ENCODE measurements at places on chromosomes 4 and X.

- no peak for DNase-seq
Measured at GRCh38 chr4:39706334-39706733, 8.4 kb downstream of the UBE2K start.

GRCh38 chrX:77431227-77431626, 16.0 kb upstream of the FGF16 start:
- DNase-seq: no peak

GRCh38 chr4:69684804-69685203, 31.8 kb upstream of the UGT2A1 start:
- no peak for DNase-seq

- DNase-seq: no peak
Measured at GRCh38 chr4:58602022-58602421, 1491.8 kb upstream of the IGFBP7 start.

DNA sequence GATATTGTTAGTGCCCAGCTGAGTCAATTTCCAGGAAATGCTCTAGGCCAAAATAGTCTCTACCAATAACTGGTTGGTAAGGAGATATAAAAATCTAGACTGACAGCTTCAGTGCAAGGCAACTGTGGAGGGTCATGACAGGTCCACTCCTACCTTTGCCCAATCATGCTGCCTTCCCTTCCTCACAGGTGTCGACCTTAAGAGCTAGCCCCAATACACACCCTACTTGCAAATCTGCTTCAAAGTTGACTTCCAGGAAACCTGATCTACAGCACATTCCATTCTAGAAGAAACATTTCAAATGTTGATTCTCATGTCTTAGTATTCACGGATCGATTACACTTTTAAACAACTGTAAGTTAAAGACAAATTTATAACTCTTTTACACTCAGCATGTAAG, 1455.5 kb downstream of the TECRL start:
- DNase-seq: no peak

DNA sequence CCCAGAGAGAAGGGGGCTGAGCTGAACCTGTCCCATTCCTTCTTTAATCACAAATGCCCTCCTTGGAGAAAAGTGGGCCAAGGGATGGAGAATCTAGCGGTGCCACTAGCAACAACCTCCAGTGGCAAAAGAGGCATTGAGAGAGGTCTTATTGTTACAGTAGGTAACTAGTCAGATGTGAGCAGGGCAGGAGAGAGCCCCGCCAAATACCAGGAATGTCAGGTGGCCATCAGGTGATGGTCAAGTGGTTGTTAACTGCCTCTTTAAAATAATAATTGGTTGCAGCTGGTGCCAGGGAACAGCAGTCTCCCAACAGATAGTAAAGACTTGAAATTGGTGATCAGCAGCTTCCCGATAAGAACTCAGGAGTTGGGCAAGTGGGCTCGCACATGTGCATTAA, 116.1 kb downstream of the EVC2 start:
- DNase-seq: no peak

DNA sequence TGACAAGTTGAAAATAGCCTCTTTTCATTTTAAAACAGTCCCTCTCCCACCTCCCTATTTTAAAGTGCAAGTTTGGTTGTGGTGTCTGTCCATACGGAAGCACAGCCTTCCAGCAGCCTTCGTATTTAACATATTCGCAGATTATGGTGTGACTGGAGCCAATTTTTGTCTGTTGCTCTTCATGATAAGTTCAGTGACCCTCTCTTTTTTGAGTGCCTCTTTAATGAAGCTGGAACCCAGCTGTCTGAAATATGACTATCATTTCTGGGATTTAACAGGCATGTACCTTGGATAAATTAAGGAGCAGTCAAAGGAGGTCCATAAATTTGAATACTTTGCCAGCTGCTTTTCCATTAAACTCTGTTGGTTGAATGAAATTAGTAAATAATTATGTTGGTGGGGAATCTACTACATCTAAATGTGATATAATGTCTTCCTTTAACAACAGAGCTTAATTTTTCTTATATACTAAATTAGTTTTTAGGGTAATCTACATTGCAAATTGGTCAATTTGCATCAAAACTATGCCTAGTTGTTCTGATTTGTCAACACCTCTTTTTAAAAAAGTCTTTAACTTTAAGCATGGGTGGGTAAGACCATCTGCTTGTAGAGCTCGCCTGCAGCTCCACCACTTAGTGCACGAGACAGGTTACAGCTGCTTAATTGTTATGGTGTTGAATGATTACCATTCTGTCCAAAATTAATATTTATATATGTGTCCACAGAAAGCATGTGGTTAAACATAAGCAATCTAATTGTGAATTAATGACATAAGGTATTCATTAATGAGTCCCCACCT, 216.6 kb downstream of the DCTD start:
- DNase-seq: no peak

DNA sequence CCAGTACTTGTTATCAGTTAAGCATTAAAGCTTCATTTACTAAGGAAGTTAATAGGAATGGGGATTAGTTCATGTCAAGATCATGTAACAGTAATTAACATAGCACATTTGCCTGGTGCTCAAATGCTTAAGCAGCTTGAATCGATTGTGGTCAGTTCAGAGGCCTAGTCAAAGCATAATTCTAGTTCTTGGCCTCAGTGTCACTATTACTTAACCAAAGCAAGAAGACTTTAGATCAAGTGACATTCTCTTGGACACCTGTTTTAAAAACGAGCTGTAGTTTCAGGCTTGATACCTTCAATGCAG, 115.2 kb upstream of the BMPR1B start:
- no peak for DNase-seq

DNA sequence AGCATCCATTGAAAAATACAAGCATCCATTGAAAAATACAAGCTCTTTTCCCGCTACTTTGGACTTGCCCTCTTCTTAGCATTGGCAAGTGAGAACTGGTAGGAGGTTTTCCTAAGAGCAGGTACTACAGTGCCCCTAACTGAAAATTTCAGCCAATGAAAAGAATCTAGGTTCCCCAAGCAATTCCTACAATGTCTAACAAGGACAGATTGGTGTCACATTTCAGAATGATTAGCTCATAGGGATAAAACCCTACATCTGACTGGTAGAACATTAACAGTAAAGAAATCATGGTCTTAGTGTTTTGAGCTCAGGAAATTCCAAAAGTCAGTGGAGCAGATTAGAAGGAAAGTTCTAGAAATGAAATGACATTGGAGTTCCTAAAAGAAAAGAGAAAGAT, 68.6 kb upstream of the QRFPR start:
- no peak for DNase-seq

DNA sequence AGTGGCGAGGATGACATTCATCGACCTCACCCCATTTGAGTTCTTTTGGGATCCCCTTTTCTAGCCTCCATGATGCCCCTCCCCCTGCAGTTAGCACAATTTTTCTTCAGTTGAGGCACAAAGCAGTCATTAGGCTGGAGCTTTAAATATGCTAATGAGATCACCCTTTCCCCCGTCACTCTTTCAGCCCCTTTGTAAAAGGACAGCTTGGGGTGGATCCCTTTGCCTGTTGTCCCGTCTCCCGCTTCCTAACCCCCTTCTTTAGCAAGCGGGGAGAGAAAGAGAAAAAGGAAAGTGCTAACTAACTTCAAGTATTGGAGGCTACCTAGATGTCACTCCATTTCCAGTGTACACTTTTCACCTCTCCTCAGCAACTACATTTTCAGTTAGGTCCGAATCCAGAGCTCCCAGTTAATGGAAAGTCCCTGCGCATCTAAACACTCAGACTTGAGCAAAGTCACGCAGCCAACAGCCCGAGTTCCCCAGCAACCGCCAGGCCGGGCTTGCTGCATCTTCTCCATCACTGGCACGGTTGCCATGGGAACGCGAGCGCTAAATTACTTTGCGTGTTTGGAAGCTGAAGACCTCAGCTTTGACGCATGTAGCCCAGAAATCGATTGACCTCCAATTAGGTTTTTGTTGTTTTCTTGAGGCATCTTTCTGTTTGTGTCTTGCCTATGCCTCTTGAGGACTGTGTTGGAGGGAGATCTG, 76.8 kb downstream of the RTL5 start:
- no peak for DNase-seq

- DNase-seq: no peak
Measured at GRCh38 chr4:177275999-177276398, 33.7 kb upstream of the NEIL3 start.

- DNase-seq: no peak
Measured at GRCh38 chr4:146317783-146318182, 103.4 kb downstream of the REELD1 start.

- no peak for DNase-seq
Measured at GRCh38 chr4:114132830-114133229, 153.4 kb upstream of the ARSJ start.
